ENCODE measurements at places on chromosomes 16 and 17.

DNA sequence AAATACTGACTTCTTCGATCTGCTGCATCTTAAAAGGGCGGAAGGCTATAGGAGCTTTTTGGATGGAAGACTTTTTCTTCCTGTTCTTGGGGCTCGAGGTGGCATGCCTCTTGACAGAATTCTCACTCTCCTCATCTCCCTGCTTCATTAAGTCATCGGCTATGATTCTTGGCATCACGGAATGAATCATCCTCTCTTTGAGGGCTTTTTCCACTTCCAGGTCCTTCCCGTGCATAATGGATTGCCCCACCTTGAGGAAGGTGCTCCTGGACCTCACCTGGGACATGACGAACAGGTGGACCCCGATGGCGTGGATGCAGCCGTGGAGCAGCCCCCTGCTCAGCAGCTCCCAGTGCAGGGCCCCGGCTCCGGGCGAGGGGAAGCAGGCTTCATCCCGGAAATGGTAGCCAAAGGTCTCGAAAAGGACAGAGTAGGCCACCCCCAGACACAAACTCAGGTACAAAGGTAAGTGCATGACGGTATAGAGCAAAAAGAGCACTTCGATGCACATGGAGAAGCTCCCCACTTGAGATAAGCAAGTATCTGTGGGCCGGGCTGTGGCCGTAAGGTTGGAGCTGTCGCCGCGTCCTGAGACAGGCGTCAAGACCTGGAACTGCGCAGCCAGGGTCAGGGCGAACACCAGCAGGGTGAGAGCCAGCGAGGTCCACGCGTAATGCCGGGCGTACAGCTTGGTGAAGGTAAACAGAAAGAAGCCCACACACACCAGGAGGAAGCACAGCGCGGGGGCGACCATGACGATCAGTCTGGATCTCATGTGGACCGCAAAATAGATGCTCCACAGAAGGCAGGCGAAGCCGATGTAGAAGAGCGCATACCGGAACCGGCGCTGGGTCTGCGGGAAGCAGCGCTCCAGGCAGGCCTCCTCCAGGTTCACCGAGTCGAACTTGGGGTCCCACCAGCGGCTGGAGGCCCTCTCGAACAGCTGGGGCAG, 1.7 kb downstream of the ADCY9 start:
- no peak for DNase-seq

DNA sequence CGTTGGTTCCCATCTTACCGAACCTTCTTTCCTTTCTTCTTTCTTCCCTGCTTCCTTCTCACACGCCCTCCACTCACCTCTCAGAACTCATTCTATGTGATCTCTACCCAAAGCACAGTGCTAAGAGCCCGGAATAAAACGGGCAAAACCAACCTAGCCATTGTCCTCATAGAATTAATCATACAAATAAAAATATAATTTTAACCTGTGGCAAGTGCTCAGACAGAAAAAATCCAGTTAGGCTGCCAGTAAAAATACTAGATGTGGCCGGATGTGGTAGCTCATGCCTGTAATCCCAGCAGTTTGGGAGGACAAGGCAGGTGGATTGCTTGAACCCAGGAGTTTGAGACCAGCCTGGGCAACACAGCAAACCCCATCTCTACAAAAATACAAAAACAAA, 27.0 kb downstream of the BMERB1 start:
- no peak for DNase-seq

- DNase-seq = no peak
Observed at GRCh38 chr16:47886631-47887415, 269.0 kb downstream of the ABCC12 start.

- DNase-seq = no peak
Observed at GRCh38 chr17:31425282-31426040, 34.0 kb downstream of the RAB11FIP4 start.

DNA sequence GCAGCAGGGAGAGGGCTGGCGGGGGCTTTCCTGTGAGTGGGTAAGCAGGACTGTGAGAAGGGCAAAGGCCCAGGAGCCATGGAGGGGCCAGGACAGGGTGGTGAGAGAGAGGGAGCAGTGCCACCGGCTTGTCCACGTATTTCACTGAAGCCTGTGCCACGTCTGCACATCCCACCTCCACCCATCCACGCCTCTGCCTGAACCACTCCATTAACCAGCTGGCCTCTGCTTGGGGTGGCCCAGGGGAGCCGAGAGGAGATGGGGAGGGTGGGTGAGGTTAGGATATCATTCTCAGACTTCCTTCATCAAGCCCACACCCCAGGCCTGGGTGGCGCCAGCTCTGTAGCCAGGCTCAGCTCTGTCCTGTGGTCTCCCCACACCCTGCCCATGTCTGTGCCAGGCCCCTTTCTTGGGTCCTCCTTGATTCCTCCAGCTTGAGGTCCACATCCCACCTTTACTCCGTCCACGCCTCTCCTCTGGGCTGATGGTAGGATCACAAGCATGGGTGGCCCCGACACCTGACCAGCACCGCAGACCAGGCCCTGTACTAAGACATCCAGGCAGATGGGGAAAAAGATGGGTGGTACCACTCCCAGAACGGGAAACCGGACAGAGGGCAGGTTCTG, 3.2 kb upstream of the FN3K start:
- DNase-seq = no peak

GRCh38 chr16:19179546-19180490, 11.8 kb downstream of the SYT17 start:
- DNase-seq = no peak

GRCh38 chr17:60301649-60302048, 90.3 kb downstream of the USP32 start:
- DNase-seq = no peak

- peak; percentile 64 for DNase-seq
Observed at GRCh38 chr16:89171216-89172170, at the start of gene CDH15. Gene CDH15 (plus strand): TSS chr16:89171748. CDS start chr16:89171832, 84 bp downstream.

GRCh38 chr16:2675021-2675420, 7.3 kb upstream of the KCTD5 start:
- DNase-seq = no peak

GRCh38 chr16:72609066-72609465, 437.1 kb upstream of the PMFBP1 start:
- DNase-seq = no peak

- no peak for DNase-seq
Observed at GRCh38 chr16:60077861-60078260, 1343.7 kb upstream of the GOT2 start.

DNA sequence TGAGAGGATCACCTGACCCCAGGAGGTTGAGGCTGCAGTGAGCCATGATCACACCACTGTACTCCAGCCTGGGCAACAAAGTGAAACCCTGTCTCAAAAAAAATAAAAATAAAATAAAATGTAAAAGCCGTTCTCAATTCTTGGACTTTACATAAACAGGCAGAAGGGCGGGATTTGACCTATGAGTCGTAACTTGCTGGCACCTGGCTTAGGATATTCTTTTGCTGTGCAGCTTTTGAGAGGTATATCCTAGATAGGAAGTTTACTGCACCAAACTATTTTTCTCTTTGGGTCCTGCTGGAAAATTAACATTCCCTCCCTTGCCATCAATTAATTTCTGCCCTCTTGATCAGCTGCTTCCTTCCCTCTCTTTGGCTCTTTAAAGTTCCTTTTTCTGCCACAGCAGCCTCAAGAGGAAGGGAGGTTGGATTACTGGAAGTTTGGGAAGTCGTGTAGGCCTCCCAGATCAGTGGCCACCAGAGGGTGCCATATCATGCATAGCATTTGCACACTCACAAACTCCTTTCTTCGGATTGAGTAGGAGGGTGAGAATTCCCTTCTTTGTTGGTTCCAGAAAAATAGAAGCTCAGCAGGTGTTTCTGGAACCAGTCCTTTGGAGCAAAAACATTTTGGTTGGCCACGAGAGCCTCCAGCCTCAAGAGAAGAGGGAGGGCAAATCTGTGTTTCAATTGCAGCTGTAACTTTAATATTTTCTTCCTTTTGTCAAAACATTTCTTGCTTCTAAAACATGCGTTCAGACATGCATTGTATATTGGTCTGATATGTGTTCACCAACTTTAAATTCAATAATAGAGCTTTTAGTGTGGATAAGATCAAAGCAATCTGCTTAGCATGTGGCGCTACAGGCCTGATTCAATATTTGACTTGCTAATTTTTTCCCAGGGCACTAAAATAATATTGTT, 147.3 kb downstream of the CCDC182 start:
- no peak for DNase-seq

DNA sequence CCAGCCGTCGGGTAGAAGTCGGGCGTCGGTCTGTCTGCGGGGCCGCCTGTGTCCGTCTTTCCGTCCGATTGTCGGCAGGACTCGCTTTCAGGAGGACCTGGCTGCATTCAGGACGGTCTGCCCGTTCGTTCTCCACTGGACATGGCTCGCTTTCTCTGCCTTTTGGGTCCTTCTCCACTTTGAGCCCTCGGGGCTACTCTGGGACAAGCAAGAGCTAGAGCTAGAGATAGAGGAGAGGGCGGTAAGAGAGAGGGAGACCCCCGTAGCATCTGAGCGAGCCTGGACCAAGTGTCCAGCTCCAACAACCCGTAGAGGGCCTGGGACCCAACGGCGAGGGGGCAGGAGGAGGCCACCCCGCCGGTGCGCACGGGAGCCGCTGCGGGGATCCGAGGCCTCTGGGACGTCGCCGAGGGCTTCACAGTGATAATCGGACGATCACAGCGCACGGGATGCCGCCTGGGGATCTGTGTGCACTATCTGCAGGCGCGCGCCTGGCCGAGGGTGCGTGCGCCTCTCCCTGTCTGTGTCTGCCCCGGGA, 4.5 kb downstream of the TBX4 start:
- DNase-seq = no peak

DNA sequence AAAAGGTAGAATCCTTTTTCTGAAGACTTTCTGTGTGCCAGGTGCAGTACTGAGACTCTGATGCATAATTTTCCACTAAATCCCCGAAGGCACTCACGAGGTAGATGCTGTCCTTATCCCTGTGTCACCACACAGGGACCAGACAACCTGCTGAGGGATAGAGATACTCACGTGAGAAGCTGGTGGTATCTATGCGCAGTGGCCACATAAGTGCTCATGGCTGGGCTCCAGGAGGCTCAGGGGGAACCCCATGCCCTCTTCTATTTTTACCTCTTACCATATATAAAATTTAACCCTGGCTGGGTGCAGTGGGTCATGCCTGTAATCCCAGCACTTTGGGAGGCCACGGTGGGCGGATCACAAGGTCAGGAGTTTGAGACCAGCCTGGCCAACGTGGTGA, 38.3 kb downstream of the NT5M start:
- DNase-seq = no peak

DNA sequence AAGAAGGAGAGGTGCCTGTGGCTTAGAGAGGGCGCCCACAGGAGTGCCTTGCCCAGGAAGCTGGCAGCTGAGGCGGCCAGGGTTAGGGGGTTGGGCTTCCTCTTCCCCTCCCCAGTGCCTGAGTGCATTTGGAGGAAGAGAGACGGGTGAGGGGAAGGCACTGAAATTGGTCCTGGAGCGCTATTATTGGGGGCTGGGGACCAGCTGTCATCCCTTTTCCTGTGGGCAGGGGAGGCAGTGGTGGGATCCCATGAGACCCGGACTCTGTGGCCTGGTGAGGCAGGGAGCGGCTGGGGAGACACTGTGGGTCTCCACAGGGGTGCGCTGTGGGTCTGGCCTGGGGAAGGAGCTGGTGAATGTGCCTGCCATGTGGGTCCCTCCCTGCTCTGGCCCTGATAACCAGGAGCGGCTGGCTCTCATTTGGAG, 259.7 kb downstream of the SEC14L1 start:
- no peak for DNase-seq

GRCh38 chr17:29163563-29163962, 16.6 kb downstream of the MYO18A start:
- DNase-seq = no peak

- no peak for DNase-seq
Observed at GRCh38 chr17:50349243-50349600, 3.3 kb downstream of the XYLT2 start.

GRCh38 chr17:83007504-83008185, 71.8 kb upstream of the METRNL start:
- no peak for DNase-seq

- DNase-seq = no peak
Observed at GRCh38 chr17:82505296-82505695, 14.2 kb upstream of the FOXK2 start.

DNA sequence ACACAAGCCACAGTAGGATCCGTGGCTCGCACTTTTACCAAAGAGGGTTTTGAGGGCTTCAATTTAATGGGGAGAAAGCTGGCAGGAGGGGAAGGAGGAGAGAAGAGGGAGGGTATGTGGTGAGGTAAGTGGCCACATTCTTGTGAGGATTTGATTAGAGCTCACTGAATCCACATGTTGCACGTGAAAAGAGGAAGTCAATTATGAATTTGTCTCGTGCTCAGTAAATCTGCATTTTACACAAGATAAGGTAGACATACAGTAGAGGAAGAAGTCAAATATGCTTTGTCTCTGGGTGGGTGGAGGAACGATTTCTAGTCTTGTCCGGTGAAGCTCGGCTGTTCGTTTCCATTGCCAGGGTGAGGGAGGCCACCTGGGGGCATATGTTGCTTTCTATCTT, 862 bp downstream of the ZNF232 start:
- DNase-seq = no peak

DNA sequence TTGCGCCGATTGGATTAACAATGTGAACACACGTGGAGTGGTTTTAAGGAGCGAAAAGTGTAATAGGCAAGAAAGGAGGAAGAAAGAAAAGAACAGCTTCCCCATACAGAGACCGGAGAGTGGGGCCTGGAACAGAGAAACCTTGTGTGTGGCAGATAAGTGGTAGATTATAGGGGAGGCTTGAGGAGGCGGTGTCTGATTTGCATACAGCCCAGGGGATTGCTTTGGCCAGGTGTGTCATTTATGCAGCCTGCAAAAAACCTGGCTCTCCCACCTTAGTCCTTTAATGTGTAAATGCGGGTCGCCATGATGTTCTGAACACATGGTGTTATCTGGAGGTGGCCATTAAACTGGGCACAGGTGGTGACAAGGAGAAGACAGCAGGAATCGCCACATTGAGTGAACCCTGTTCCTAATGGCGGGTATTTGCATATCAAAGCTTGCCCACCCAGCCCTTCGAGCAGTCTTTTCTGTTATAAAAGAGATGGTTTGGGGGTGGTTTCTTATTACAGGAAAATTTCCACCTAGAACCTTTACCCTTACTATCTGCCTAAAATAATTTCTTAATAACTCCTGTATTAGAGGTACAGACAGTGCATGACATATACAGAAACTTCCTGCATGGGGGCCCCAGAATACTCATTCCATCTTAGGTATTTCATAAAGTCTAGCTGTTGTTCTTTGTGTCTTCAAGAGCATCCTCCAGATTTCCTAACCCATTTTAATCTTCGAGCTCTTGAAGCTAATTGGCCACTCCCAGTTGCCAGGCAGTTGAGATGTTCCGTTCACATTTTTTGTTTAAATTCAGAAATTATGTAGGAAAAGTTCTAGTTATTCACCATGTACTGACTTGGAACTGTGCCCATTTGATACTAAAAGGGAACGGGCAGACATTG, 292.5 kb downstream of the RBFOX1 start:
- DNase-seq = no peak

- DNase-seq = no peak
Observed at GRCh38 chr17:11511696-11512095, 86.6 kb upstream of the DNAH9 start.

GRCh38 chr16:6019490-6019991, 921.9 kb upstream of the EEF2KMT start:
- DNase-seq = no peak

GRCh38 chr17:31442276-31442675, 50.8 kb downstream of the RAB11FIP4 start:
- DNase-seq = no peak

GRCh38 chr17:32491371-32492263, 4.8 kb downstream of the CDK5R1 start:
- no peak for DNase-seq

Measured in esophagus squamous epithelium (tissue), 5 donors.